Stimulated activated CD4-positive, alpha-beta T cell treated with anti-CD3 and anti-CD28 coated beads, Interleukin-1b, Interleukin-23, amount 100 ng/mL, for 1 hour (primary cell): ENCODE measurements at places on chromosomes 3 and 15.

DNA sequence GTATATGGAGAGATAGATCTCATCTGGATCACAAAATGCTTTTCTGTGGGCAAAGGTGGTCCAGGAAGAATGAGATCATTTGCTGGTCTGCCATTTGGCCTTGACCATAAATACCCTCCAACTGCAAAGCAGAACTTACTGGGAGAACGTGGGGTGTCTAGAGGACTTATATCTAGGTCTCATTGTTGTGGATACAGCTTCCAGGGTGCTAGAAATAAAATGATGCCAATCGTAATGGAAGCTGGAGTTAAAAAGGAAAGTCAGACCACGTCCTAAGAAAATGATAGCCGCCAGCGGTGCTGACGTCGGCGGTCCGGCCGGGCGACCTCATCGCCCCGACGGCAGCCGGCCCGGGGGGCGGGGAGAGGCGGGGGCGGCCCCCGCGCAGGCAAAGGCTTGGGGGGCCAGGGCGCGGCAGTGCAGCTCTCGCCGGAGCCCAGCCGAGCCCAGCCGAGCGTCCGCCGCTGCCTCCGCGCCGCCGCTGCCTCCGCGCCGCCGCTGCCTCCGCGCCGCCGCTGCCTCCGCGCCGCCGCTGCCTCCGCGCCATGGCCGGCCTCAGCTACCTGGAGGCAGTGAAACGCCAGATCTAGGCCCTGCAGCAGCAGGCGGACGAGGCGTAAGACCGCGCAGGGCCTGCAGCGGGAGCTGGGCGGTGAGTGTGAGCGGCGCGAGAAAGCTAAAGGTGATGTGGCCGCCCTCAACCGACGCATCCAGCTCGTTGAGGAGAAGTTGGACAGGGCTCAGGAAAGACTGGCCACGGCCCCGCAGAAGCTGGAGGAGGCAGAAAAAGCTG, 89.5 kb downstream of the EOMES start:
- peak; percentile 6 for DNase-seq

GRCh38 chr3:42056840-42057239, 34.3 kb upstream of the TRAK1 start:
- DNase-seq = no peak

- DNase-seq = no peak
Measured at GRCh38 chr15:65038836-65039235, 6.4 kb upstream of the SLC51B start.

DNA sequence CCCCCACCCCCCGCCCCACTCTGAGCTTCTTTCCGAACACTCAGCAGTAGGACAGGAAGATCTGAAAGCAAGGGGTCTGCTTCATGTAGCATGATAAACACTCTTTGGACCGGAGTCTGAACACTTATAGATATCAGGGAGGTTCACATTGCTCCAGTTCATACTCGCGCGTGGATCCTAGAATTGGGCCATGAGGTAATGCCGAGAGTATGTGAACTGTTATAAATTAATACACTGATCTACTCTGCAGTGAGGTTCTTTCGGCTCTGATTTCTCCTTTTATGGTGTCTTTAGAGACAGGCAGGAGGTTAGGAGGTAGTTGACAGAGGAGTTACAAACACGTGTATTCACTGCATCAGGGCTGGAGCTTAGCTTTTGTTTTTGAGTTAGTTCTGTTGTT, 223.0 kb downstream of the THSD4 start:
- DNase-seq = no peak

GRCh38 chr3:38313263-38313662, 31.2 kb downstream of the SLC22A14 start:
- no peak for DNase-seq

- DNase-seq = no peak
Measured at GRCh38 chr3:126537730-126538281, 13.9 kb downstream of the CHST13 start.

DNA sequence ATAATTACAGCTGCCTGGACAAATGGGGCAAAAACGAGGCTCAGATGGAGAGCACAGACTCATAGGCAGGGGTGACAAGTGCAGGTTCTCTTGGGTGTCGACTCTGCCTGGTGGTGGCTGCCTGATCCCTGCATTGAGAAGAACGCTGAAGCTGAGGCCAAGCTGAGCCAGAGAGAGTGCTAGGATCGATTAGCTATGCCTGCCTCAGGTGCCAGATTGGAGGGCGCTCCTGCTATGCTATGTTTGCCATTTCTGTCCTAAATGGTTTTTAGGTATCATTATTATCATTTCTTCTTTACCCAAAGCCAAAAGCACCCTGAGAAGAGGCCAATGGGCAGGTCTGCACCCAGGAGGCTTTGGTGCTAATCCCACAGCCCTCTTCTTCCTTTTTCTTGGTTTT, 53.9 kb upstream of the SLC6A11 start:
- no peak for DNase-seq

- no peak for DNase-seq
Measured at GRCh38 chr15:86328658-86329057, 249.0 kb downstream of the AGBL1 start.

DNA sequence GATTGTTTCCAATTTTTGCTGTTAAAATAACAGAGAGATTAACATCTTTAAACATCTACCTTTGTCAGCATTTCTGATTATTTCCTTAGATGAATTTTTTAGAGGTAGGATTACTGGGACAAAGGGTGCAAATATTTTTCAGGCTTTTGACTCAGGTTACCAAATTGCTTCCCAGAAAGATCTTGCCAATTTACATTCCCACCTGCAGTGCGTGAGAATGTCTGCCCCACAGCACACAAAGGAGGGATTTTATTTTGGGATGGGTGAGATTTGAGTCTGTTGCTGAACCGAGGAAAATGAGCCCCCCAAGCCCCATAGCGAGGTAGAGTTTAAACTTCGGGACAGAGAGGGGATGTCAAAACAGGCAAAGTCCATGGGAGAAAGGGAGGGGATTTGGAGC, 25.9 kb upstream of the RNU6-1 start:
- DNase-seq = no peak

- no peak for DNase-seq
Measured at GRCh38 chr15:59437817-59438624, at the start of gene FAM81A. Gene FAM81A, plus strand, starts transcription at chr15:59438186. Its CDS starts 20,441 bp downstream, at chr15:59458627.

DNA sequence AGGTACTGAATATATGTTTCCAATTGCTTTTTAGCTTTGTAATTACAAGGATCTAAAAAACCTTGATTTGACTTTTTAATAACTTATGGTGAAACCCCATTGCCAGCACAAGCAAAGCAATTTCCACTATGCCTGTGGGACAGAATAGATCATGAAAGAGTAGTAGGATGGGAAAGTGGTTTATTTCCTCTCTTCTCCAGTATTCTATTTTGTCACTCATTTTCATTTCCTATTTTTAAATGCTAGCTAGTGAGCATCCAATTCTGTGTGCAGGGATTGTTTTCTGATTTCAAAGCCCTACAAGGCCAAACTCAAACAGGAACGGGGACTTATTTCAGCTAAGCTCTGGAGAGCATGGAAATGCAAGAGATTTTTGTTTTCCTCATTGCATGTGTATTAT, 132.0 kb upstream of the TGFBR2 start:
- no peak for DNase-seq

DNA sequence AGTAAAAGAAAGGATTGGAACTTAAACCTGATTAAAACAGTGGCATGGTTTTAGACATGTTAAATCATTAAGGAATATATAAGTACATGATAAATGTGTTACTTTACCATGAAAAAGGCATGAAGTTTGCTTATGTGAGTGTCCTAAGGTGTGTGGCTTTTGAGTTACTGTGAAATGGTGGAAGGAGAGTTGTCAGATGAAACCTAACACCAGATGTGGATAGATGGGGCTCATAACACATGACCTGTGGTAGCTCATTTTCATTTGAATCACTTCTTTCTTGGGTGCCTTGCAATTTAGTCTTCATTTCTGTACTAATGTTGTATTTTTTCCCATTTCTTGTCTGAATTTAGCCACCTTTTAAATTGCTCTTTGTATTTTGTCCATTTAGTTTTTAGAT, 13.0 kb downstream of the MEF2A start:
- DNase-seq = no peak

GRCh38 chr15:93231261-93231925, 142.4 kb upstream of the RGMA start:
- no peak for DNase-seq

GRCh38 chr3:80688814-80689213, 921.0 kb upstream of the ROBO1 start:
- no peak for DNase-seq

GRCh38 chr3:181919375-181919774, 207.7 kb downstream of the SOX2 start:
- DNase-seq = no peak

DNA sequence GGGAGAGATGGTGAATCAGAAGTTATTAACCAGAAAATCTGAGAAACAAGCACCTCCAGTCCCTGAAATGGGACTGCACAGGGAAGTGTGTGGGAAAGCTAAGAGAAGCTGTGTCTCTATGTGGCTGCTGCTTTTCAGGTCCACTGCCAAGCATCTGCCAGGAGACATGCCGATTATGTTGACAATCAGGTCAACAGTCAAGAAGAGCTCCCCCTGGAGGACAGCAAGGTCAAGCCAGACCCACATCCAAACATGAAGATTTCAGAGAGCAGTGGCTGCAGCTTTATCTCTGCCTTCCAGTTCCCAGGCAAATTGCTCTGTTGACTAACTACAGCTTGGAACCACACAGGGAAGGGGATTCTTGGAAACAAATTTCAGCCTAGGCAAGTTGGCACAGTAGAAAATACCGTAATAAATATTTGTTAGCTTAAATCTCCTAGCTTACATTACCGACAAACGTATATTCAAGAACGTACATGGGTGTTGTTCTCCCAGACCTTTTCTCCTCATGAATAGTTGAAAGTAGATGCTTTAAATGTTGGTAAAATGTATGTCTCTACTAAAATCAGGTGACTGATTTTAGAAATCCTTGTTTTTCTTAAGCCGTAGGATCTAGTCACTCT, 394.5 kb upstream of the RARB start:
- no peak for DNase-seq

DNA sequence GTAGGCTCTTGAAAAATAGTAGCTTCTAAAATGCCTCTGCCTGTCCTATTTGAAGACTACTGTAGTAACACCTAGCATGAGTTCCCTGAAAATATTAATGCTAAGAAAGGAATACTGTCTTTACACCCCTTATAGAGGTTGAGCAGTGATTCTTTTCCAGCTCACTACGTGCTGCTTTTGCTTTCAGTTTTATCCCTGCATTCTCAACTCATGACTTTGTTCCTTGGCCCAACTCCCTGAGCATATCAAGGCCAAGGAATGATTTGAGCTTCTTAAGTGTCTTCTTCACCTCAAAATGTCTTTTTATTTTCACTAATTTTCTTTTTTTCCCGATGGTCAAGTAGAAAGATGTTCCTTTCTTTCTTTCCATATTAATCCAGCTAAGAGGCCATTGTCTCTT, 16.5 kb upstream of the P2RY13 start:
- no peak for DNase-seq

DNA sequence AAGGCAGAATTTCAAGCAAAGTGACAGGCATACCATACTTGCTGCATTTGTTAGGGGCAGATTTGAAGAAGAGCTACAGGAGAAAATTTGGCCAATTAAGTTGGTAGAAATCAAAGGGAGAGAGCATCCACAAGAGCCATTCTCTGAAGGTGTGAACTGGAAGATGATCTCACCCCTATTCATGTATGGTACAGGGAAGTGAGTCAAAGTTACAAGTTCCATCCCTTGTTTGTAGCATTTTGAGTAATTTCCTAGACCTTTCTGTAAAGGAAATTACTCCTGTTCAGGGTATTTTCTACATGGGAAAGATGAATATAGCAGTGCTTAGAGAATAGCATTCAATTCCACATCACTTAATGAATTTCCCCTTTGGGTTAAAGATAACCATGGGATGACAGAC, 28.4 kb downstream of the TTC14 start:
- DNase-seq = no peak

- DNase-seq = no peak
Measured at GRCh38 chr3:10935846-10936631, 56.5 kb upstream of the SLC6A1 start.

DNA sequence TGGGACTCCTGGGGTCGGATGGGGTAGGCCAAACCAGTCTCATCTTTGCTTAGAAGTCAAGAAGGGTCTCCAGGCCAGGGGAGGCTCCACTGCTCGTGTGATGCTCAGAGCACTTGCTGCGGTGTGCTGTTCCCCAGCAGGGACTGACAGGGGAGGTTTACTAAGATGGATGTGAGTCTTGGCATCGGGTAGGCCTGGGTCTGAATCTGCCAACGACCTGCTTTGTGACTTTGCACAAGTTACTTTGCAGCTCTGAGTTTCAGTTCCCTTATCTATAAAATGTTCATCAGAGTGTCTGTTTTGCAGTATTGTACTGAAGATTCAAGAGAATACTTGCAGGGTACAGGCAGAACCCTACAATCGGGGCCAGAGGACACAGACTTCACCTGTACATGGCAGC, 17.3 kb upstream of the CDCP1 start:
- no peak for DNase-seq

GRCh38 chr3:127228866-127229265, 35.9 kb downstream of the PRR23E start:
- no peak for DNase-seq
